M059J (cell line): ENCODE measurements at places on chromosomes 1 and 21.

DNA sequence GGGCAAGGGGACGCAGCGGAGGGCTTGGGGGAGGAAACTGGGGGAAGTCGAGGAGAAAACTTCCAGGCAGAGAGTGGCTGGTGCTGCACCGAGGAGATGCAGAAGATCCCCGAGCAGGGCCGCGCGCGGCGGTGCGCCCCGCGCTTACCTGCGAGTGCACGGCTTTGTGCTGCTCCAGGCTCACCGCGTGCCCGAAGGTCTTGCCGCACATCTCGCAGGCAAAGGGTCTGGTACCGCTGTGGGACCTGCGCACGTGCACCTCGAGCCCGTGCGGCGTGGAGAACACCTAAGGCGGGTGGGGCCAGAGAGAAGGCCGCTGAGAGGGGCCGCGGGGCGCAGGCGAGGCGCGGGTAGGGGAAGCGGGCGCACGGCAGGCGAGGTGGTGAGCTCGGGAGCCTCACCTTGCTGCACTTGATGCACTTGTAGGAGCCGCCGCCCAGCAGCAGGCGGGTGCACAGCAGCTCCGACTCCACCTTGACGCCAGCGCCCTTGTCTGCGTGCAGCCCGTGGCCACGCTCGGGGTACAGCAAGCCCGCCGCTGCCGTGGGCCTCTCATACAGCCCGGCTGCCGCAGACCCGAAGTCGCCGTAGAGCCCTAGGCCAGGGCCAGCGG lies 6.4 kb downstream of the GFI1 start:
- no peak for DNase-seq

GRCh38 chr1:118987468-118988185 lies 516 bp downstream of the TBX15 start:
- peak; percentile 41 for DNase-seq

GRCh38 chr1:157193702-157194391 lies 55.7 kb upstream of the ETV3 start:
- peak; percentile 53 for DNase-seq

DNA sequence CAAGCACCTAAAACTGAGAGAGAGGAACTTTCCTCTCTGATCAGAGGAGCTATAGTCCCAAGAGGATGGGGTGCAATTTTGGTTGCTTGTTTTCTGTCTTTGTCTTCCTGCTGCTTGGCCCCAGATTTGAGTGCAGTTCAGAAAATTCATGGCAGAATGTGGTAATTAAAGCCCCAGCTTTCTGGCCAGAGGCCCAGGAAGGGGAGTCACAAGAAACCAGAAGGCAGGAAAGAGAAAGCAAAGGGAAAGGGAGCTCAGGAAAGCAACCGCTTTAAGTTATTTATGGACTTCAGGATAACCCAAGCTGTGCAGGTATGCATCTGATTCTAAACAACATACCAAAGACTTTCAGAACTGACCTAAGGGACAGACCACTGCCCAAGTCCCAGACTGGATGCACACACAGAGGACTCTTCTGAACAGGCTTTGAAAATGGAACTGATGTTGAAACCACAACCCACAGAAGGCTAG lies 88.8 kb downstream of the ST3GAL3 start:
- DNase-seq = peak; percentile 90

- no peak for DNase-seq
Measured at GRCh38 chr21:33249331-33250002, 16.7 kb upstream of the IL10RB start.

GRCh38 chr1:219413536-219413935 lies 199.4 kb downstream of the ZC3H11B start:
- no peak for DNase-seq

GRCh38 chr1:218872026-218872425 lies 301.7 kb upstream of the LYPLAL1 start:
- peak; percentile 52 for DNase-seq

DNA sequence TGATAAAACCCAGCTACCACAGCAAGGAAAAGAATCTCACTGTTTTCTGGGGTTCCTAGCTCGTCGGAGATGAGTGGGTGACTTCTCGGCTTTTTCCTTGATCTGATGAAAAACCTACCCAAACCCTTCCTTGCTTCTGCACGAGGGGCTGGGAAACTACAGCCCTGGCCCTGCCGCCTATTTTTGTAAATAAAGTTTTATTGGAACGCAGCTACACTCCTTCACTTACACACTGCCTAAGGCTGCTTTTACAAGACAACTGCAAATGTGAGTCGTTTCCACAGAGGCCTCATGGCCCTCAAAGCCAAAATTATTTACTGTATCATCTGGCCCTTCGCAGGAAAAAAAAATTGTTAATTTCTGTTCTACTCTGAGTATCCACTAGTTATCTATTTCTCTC lies 116.0 kb upstream of the TMPRSS2 start:
- no peak for DNase-seq

DNA sequence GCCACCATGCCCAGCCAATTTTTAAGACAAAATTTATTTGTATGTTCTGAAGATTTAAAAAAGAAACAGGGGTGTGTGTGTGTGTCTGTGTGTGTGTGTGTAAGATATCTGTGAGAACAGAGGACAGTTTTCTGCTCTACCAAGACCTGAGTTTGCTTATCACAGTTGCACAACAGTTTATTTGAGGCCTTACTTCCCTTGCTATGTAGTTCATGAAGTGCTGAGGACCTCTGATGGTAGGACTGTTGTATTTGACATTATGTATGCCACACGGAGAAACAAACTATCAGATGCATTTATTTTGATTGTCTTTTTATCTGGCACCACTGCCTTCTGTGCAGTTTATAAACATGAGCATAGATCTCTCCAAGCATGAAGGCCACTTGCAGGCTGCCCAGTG lies 355.2 kb downstream of the PBX1 start:
- peak; percentile 22 for DNase-seq

DNA sequence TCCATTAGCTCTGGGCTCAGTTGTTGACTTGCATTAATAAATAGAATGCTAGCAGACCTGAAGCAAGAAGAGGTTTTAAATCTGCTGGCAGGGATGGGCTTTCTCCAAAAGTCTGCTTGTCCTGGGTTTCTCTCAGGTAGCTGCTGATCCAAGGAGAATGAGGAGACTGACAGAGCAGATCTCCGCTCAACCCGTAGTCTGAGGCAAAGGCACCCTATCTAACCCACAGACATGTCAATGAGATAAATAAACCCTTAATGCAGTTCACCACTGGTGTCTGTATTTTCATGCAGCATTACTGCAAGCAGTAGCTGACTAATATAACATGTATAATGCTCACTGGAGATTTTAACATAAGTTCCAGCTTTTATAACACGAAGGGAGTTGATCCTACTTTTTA lies 44.1 kb upstream of the RGS21 start:
- no peak for DNase-seq

GRCh38 chr1:179337288-179337687 lies 28.5 kb upstream of the AXDND1 start:
- no peak for DNase-seq

GRCh38 chr21:31612894-31613785 lies 46.4 kb upstream of the SOD1 start:
- peak; percentile 18 for DNase-seq

GRCh38 chr21:16046656-16047330 lies 317.0 kb downstream of the USP25 start:
- peak; percentile 76 for DNase-seq

DNA sequence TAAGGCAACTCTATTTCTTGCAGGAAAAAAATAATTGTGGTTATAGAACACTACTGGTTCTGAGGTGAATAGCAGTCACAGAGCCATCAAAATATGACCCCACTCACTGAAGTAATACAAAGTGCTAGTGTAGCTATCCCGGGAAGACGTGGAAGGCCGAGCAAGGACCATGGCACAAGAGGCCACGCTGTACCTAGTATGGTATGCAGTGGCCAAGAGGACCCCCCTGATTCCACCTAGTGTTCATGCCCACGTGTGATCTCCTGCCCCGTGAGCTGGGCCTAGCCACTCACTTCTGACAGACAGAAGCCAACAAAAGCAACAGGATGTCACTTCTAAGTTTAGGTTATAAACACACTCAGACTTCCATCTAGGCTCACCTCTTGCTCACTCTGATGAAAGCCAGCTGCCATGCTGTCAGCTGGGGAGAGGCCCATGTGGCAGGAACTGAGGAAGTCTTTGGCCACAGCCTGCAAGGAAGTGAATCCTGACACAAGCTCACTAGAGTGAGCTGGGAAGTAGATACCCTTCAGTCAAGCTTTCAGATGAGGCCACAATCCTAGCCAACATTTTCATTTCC lies 21.7 kb upstream of the LSS start:
- DNase-seq = no peak

DNA sequence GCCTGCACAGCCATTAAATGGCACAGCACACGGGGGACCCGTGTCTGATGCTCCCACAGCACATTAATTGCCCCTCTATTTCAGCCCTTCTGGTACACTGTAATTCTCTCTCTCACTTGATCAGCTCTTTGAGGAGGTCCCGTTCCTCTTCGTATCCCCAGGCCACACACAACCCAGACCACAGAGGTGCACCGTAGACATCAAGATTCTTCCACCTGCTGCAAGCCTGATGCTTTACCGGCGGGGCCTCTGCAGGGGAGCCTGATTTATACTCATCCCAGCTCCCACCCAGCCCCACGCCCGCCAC lies 759 bp downstream of the SMYD3 start:
- DNase-seq = no peak

- no peak for DNase-seq
Measured at GRCh38 chr1:244680667-244681066, 27.7 kb downstream of the DESI2 start.

- peak; percentile 97 for DNase-seq
Measured at GRCh38 chr1:181255270-181255929, 166.9 kb downstream of the IER5 start.

GRCh38 chr1:40267767-40268187 lies 9.7 kb downstream of the ZMPSTE24 start:
- peak; percentile 96 for DNase-seq

DNA sequence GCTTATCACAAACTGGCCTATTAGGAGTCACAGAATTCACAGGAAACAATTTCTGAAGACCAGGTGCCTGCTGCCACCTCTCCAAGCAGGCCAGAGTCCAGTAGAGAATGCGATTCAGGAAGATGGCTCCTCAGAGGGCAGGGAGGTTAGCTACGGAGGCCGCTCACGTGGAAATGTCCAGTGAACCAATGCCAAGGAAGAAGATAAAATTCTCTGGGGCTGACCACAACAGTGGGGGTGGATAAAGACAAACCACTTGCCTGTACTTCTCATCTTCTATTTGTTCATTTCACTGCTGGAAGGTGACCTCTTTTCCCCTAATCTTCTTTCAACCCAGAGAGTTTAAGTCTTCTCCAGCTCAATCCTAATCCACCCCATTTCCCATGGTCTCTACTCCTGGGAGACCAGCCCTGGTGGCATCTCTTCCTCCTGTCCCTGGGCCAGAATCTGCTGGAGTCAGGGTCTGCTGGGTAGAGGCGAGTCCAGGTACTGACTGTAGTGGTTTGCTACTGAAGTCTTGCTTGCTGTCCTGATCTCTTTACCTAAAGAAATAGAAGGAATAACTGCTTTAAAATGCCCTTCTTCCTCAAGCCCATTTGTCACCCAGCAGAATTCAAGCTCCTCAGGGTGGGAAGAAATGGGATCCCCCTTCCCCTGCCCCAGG lies 3.2 kb downstream of the PSRC1 start:
- DNase-seq = no peak

DNA sequence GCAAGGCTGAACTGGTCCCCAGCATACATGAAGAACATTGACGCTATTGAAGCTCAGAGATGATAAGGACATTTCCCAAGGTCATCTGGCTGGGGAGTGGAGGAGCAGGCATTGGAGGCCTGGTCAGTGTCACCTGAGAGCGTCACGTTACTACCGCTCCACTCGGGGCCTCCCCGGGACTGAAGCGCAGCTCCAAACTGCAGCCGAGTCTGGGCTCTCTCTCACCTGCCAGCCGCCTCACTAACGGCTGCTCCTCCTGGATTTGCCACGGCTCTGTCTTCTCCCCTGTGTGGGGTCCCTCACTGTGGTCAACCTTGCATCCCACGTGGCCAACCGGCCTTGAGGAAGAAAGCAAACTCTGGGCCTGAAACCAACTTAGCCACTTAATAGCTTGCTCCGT lies 111.3 kb downstream of the ADSS2 start:
- DNase-seq = no peak

GRCh38 chr1:164891615-164892014 lies 332.6 kb downstream of the PBX1 start:
- no peak for DNase-seq

DNA sequence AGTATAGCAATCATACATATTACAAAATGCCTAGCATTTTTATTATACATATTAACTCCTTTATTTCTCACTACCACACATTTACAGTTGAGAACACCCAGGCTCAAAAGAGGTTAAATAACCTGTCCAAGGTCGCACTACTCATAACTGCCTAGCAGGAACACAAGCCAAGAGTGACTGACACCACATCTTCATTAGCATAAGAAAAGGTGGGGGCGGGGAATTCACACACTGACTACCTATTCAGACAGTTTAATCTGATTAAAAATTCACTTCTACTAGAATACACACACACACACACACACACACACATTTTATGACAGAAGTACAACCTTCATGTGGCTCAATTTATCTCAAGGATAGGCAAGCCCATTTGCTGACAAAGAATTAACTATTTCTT lies 77.8 kb upstream of the CACHD1 start:
- no peak for DNase-seq

GRCh38 chr1:119506941-119507340 lies at the start of gene HSD3B1:
TSS of gene HSD3B1 (plus strand) at chr1:119507210. CDS start at chr1:119507477, 267 bp downstream.
- peak; percentile 3 for DNase-seq

- DNase-seq = no peak
Measured at GRCh38 chr1:110338309-110338885, 780 bp upstream of the RBM15 start.

- DNase-seq = no peak
Measured at GRCh38 chr1:163747261-163747660, 425.5 kb downstream of the NUF2 start.

GRCh38 chr21:38306433-38307141 lies 49.8 kb downstream of the KCNJ15 start:
- peak; percentile 90 for DNase-seq

DNA sequence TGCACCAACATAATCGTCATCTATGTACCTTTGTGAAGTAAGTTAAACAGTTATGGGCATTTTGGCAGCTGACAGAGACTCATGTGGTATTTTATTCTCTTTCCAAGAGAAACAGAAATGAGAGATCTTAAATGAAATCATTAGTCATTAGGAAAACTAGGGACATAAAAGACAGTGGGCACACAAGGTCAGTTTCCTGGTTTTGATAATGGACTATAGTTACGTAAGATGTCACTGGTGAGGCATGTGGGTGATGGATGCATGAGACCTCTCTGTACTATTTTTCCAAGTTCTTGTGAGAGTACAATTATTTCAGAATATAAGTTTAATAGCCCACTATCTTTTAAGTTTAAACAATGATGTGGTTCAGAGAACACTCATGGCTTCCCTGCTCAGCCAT lies 216.9 kb downstream of the APP start:
- peak; percentile 28 for DNase-seq

GRCh38 chr1:111538343-111539025 lies 35.1 kb upstream of the ADORA3 start:
- DNase-seq = peak; percentile 86

DNA sequence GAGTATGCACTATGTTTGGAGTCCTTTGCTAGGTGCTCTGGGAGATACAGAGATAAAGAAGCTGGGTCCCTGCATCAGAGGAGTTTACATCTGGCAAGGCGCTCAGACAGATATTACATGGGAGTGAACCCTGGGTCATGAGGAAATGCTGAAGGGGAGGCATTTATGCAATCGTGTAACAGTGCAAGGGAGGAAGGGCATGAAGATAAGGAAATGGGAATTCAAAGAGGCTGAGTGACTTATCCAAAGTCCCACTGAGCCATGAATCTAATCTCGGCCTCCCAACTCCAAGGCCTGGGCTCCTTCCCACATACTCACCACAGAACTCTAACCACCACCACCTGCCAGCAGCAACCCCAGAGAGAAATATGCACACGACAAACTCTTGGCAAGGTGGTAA lies 51.6 kb downstream of the FAM163A start:
- DNase-seq = no peak
